CD8-positive, alpha-beta memory T cell (primary cell): ENCODE measurements at places on chromosomes 6 and 20. TPM values are rescaled to one million over a fixed set of nuclear protein-coding genes. Genes with fewer than 3 reads are reported as not detected.

- H3K4me1 ChIP-seq: no peaks in the 10 kb centered on the region
- H3K27me3 ChIP-seq: no peaks in the 10 kb centered on the region
- no peak for DNase-seq
- no peaks in the 10 kb centered on the region for H3K36me3 ChIP-seq
These were observed 136.1 kb downstream of the PDSS2 start for GRCh38 chr6:107323133-107323785.

GRCh38 chr20:1798982-1799381 is 96.2 kb upstream of the SIRPA start:
- no peak for DNase-seq
- H3K36me3 ChIP-seq: no peaks in the 10 kb centered on the region
- H3K27me3 ChIP-seq: peaks cover 17% of the 10 kb centered on the region
- no peak overlapping the region for H3K27ac ChIP-seq

The CDH26 gene
- 0.91 TPM for total RNA-seq

The HMGCLL1 gene
- not detected for total RNA-seq
